ENCODE measurements at places on chromosomes 5 and 9.

DNA sequence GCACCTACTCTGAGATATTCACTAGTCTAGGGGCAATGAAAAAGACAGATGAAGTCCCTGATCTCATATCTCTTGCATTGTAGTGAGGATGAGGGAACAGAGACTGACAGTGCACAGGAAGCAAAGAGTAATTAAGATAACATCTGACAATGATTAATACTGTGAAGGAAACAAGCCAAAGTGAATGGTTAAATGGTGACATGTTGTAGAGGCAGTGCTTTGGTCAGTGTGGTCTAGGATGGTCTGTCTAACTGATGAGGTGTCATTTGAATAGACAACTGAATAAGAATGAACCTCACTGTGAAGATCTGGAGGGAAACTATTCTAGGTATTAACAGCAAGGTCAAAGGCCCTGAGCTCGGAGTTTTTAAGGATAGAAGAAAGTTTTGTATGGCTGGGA, 333.3 kb upstream of the GRIA1 start:
- no peak for DNase-seq

GRCh38 chr9:119050281-119050680, 319.0 kb downstream of the BRINP1 start:
- no peak for DNase-seq

- peak; percentile 18 for DNase-seq
Measured at GRCh38 chr9:93041108-93041802, 17.2 kb upstream of the SUSD3 start.

DNA sequence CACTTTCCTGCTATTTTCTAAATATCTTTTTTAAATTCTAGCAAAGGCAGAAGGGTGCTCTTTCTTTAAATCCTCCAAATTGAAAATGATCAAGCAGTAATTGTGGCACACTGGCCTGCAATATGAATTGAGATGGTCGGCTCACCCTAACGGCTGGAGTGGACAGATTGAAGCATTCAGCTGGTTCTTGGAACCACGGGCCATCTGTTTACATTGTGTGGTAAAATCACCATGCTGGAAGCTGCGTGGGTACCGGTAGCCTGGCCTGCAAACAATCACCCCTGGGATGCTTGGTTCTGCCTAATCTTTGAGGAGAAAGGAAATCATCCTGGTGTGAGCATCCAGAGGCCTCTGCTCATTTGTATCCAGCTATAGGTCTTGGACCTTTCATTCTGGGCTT, 289.3 kb downstream of the ZNF608 start:
- DNase-seq = no peak

DNA sequence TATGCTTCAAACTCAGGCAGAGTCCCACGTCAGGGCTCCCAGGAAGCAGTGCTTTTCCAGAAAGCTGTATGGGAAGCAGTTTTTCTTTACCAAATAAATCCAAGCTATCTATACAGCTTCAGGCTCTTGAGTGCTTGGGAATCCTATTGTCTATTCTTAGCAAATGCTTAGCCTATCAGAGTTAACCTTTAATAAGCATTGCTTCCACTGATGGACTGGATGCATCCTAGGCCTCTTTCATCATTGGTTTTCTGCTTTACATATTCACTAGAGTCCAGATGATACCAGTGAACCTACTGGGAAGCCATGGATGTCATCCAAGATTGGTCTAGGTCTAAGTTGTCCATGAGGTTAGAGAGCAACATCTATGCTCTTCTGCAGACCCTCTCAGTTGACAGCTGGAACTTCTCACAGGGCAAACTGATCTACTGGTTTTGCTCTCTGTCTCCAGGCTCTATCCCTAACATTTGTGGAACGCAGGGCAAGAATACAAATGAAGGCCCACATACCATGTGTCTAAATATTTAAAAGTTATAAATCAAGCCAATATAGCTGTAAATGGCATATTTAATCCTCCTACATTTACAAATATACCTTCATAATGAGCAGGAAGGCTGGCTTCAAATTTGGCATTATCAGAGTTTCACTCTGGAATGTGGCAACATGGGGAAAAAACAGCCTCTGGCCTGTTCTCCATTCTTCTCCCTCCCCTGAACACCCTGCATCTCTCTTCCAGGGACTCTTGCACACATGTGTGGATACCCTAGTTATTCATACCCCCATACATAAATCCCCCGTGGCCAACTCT, 49.8 kb upstream of the PLPP1 start:
- no peak for DNase-seq

DNA sequence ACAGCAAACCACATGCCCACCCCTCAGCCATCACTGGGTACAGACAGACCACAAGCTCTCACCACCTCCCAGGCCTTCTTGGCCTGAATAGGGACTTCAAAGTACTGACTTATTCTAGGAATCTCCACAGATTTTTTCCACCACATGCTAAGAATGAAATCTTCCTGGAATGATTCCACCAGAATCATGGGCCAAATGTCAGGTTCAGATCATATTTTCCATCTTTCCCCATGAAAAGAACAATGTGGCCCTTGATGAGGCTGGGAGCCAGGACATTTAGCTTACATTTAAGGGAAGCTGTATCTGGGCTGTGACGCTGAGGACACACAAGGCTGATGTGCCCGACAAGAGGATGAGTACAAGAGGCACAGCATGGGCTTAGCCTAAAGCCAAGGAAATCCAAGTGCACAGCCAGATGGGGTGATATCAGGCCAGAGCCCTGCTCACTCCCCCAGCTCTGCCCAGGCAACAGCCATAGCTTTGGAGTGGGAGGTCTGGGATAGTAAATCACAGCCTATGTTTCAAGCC, 28.1 kb downstream of the ACSL6 start:
- DNase-seq = no peak

All from iris pigment epithelial cell (primary cell).